ENCODE measurements at places on chromosomes 1 and 21.

DNA sequence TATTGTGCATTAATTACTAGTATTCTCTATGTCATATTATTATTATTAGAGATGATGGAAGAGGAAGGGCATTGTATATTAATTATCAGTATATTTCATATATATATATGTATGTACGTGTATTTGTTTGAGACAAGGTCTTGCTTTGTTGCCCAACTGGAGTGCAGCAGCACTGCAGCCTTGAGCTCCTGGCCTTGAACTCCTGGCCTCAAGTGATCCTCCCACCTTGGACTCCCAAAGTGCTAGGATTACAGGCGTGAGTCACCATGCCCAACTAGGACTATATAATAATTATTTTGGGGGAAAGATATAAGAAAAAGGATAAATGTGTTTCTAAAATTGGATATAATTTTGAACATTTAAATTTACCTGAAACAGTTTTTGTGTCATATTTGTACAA, 63.2 kb upstream of the USP24 start:
- DNase-seq: no peak

- DNase-seq: no peak
Observed at GRCh38 chr1:43858324-43858723, 75.3 kb upstream of the ARTN start.

DNA sequence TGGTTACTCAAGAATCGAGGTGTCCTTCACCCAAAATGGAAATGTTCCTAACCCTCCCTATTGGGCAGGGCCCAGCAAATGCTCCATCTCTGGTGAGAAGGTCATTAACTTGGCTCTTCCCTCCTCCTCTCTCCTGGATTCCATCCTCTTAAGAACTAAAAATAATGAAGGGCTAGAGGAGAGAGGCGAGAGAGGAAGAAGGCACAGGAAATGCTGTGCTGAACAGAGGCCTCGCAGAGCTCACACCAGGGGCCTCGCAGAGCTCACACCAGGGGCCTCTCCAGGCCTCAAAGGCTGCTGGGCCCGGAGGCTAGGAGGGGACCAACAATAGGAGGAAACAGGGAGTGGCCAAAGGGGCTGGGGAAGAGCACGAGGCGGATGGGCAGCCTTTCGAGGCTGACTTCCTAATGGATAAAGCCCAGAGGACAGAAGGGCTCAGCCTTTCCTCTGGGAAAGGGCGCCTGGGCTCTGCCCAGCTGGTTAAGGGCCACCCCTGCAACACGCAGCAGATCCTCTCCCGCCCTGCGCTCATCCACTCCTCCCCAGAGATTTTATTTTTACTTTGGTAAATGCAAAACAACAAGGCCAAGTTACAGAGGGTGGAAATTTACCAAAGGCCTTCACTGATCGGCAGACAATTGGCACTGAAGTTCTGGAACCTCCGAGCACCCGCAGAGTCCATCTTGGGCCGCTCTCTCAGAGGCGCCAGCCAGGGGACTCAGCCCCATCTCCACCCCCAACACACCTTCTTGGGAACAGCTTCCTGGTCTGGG, 78.5 kb downstream of the ITPKB start:
- DNase-seq: no peak

- no peak for DNase-seq
Observed at GRCh38 chr1:152002960-152003359, 9.3 kb upstream of the S100A10 start.

DNA sequence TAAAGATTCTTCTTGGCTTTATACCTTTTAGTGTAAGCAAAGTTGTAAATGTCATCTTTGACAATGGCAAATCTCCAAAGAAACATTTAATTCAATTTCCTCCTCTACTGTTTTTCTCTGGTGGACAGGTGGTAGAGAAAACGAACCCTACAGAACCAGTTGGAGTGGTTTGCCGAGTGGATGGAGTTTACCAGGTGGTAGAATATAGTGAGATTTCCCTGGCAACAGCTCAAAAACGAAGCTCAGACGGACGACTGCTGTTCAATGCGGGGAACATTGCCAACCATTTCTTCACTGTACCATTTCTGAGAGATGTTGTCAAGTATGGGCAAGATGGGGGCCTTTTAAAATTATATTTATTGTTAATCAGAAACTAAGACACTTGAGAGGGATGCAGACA, 25.8 kb downstream of the UAP1 start:
- DNase-seq: no peak

DNA sequence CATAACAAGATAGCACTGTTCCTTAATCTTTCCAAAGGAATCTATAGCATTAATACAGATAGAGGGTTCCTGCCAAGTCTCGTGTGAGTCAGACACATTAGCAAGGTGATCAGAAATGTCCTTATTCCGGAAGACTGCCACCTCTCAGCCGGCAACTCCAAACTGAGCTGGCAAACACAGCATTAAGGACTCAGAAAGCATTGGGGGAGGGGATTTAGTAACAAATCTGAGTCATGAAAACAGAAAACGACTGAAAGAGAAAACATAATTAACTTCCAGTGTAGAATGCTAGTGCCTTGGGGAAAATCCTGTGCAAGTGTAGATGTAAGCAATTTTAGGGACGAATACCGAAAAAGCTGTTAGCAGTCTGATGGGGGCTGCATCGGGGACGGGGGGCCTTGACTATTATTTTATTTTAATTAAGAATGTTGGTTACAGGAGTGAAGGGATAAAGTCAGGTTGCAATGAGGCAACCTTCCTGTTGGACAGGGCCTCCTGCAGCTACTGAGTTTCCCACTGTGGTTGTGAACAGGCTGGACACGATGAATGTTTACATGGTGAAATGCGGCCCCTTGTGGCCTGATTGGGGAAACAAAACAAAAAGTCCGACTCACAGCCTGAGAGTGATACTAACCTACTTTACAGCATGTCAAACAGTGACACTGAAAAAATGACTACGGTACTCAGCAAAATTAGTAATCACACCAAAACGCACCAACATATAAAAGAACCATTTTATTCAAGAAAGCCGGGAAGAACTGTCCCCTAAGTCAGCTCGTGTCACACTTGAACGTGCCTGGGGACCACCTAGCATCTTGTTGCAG, 20.7 kb downstream of the MIS18A start:
- no peak for DNase-seq

- no peak for DNase-seq
Observed at GRCh38 chr21:44304877-44305293, 5.0 kb downstream of the PFKL start.

- no peak for DNase-seq
Observed at GRCh38 chr1:215484171-215484939, 82.7 kb upstream of the KCTD3 start.

DNA sequence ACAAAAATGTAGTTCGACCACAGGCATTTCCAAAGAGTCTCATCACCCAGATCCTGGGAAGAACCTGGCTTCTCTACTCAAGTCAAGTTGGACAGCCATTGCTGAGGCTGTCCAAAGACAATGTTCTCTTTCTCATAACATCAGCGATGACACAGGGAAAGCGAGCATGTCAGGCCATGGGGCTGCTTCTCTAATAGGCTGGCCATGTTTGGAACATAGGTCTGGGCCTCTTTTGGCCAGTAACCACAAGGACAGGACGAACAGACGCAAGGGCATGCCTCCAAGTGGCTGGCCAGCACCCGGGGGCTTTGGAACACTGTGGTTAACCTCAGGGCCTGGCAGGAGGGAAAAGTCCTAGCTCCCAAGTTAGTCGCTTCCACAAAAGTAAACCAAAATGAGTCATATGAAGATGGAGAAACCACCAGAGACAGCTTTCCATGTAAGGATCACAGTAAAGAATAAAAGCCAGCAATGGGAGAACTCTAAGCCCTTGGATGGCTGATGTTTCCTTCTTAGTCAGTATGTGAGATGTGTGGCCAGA, 80.6 kb upstream of the SLC44A3 start:
- no peak for DNase-seq
